ENCODE measurements at places on chromosomes 11 and 22.

GRCh38 chr11:77558380-77558779, 31.4 kb upstream of the AQP11 start:
- no peak for DNase-seq

GRCh38 chr11:114098927-114099326, 39.4 kb downstream of the ZBTB16 start:
- no peak for DNase-seq

DNA sequence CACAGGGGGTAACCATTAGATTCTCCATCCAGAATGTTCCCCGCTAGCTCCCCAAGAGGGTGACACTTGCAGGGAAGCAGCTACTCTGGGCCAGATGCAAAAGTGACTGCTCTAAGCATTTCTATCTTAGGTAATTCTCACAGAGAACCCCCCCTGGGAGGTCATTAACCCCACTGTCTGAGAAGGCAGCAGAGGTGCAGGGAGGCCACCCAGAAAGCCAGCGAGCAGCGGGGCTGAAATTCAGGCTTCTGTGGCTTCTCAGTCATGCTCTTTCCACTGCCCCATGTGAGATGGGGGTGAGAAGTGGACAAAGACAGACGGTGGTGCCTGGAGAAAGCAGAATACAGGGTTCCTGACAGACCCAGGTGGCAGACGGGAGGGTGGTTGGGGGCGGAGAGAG, 114.4 kb upstream of the ASPHD2 start:
- DNase-seq, result no peak

- no peak for DNase-seq
Observed at GRCh38 chr11:22878039-22878438, 17.8 kb upstream of the CCDC179 start.

DNA sequence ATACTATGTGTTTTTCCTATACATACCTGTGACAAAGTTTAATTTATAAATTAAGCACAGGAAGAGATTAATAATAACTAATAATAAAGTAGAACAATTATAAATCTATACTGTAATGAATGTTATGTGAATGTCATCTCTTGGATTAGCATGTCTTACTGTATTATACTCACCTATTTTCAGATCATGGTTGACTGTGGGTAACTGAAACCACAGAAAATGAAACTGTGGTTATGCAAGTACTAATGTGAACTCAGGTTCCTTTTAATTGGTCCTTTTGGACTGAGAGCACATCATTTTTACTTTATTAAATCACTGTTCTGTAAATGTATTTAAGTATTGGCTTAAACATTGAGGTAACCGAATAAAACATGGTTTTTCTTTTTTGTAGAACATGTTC, 108.8 kb downstream of the PPP6R3 start:
- no peak for DNase-seq

DNA sequence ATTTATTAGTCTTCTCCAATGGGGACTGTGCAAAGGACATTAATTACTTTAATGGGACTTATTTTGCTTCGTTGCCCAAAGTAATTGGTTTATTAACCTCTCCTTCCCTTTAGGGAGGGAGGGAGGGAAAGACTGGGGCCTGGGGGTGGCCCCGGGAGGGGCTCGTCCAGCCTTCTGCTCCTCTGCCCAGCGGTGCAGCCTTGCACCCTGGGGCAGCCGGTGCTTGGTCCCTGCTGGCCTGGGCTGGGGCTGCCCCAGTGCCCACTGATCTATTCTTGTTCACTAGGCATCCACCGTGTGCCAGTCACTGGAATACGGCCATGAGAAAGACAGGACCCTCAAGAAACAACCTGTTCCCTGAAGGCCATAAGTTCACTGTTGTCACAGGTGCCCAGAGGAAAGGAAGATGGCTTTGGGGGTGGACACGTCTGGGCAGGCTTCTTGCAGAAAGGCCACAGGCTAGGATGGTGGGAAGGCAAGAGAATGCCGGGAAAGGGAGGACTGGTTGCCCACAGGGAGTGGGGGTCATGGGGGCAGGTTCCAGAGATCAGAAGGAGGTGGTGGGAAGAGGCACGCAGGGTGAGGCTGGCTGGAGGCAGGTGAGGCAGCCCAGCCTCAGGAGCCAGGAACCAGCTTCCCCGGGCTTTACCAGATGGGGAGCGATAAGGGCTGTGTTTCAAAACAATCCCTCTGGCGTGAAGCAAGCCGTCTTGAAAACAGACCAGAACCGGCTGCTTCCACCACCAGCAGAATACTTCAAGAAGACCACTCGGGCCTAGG, 47.6 kb upstream of the KCNQ1OT1 start:
- DNase-seq, result no peak

DNA sequence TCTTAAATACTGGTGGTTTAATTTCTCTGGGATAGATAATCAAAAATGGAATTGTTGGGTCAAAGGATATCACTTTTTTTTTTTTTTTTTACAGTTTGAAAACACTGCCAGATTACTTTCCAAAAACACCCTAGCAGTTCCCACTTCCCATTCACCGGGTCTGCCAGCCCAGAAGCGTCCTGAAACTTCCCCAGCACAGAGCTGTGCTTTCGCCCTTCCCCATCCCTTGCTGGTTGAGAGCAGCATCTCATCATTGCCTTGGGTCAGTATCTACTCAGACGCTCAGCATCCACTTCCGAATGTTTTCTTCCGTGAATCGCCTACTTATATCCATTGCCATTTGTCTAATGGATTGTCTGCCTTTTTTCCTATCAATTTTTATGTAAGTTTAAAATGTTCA, 5.5 kb downstream of the CERK start:
- DNase-seq, result no peak

DNA sequence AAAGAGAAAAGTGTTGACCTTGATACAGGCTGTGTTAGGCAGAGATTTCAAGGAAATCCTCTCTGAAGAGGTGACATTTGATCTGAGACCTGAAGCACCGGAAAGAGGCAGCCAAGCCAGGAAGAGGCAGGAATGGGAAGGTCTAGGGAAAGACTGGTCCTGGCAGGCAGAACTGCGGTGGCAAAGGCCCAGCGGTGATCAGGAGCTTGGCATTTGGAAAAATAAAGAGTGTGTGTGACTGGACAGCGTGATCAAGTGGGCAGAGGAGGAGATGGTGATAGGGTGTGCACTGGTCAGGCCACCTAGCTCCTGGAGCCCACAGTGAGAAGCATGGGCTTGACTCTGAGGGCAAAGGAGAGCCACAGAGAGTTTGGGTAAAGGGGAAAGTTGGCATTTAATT, 27.2 kb upstream of the GAB4 start:
- DNase-seq, result no peak

Data from smooth muscle cell of the brain vasculature (primary cell).